ENCODE measurements at places on chromosomes 2 and 18. TPM values are rescaled to one million over a fixed set of nuclear protein-coding genes. Genes with fewer than 3 reads are reported as not detected.

SERPINB2 gene
- polyA plus RNA-seq: 30.6 TPM

MALL gene
- 96.9 TPM for polyA plus RNA-seq

CCDC141 gene
- polyA plus RNA-seq: 0.01 TPM

EFEMP1 gene
- 232 TPM for polyA plus RNA-seq

HJURP gene
- polyA plus RNA-seq: 38.6 TPM

TBR1 gene
- polyA plus RNA-seq: not detected

RGPD3 gene
- 0.08 TPM for polyA plus RNA-seq

DCDC2C gene
- not detected for polyA plus RNA-seq

NPPC gene
- not detected for polyA plus RNA-seq

IL1RL2 gene
- polyA plus RNA-seq: 1.1 TPM

LIMS4 gene
- 0.29 TPM for polyA plus RNA-seq

MRO gene
- not detected for polyA plus RNA-seq

SLC11A1 gene
- polyA plus RNA-seq: 0.51 TPM

SCYGR7 gene
- not detected for polyA plus RNA-seq

EPAS1 gene
- 182 TPM for polyA plus RNA-seq

TGFA gene
- 82.0 TPM for polyA plus RNA-seq

B3GNT7 gene
- 0.19 TPM for polyA plus RNA-seq

RNPEPL1 gene
- polyA plus RNA-seq: 12.8 TPM

AGXT gene
- not detected for polyA plus RNA-seq

COL3A1 gene
- 0.03 TPM for polyA plus RNA-seq

Data from mammary epithelial cell (primary cell).